Activated T-cell treated with anti-CD3 and anti-CD28 coated beads, Interleukin-2, amount 50 U/mL, for 4 hours (primary cell): ENCODE measurements at places on chromosomes 4 and X. TPM values are rescaled to one million over a fixed set of nuclear protein-coding genes. Genes with fewer than 3 reads are reported as not detected.

Gene GLOD5
- not detected for total RNA-seq

Gene MAGEA1
- not detected for total RNA-seq

Gene ACOT9
- 24.6 TPM for total RNA-seq

Gene GPR173
- total RNA-seq = 0.05 TPM

Gene DMD
- total RNA-seq = 0.40 TPM

Gene CT55
- not detected for total RNA-seq

Gene GAB1
- 0.95 TPM for total RNA-seq

Gene ADAMTS3
- total RNA-seq = 0.11 TPM

Gene RHOXF2
- total RNA-seq = 0.11 TPM

Gene TRPC5OS
- total RNA-seq = not detected

Gene IL15
- total RNA-seq = 0.47 TPM

Gene IL2
- 1,317 TPM for total RNA-seq

Gene ZCCHC18
- 0.55 TPM for total RNA-seq

Gene ARX
- not detected for total RNA-seq

Gene GLRA3
- total RNA-seq = not detected

Gene FAM133A
- not detected for total RNA-seq

Gene LRPAP1
- 118 TPM for total RNA-seq

Gene TAF7L
- total RNA-seq = 0.22 TPM

Gene STPG2
- total RNA-seq = not detected

Gene BRS3
- total RNA-seq = not detected

Gene FAM47A
- total RNA-seq = not detected

Gene RAB40AL
- not detected for total RNA-seq

Gene FGA
- total RNA-seq = 2.1 TPM

Gene RPA4
- total RNA-seq = 0.52 TPM

Gene MTNR1A
- not detected for total RNA-seq

Gene EGFL6
- 0.24 TPM for total RNA-seq

Gene TBC1D8B
- total RNA-seq = 0.61 TPM

Gene MAP9
- 7.6 TPM for total RNA-seq

Gene PABPC1L2B
- total RNA-seq = not detected

Gene STBD1
- 0.52 TPM for total RNA-seq

Gene GUCY1A1
- 0.30 TPM for total RNA-seq

Gene MAGEB2
- total RNA-seq = not detected

Gene MAGEA6
- not detected for total RNA-seq

Gene SLC7A11
- total RNA-seq = 0.63 TPM

Gene FGF5
- total RNA-seq = not detected

Gene SFRP2
- total RNA-seq = 0.24 TPM

Gene RPL34
- total RNA-seq = 1,800 TPM

Gene HERC6
- total RNA-seq = 3.8 TPM

Gene PRSS12
- total RNA-seq = not detected

Gene FRG2
- not detected for total RNA-seq

Gene FOXR2
- total RNA-seq = not detected

Gene NKX3-2
- total RNA-seq = not detected

Gene IRS4
- total RNA-seq = not detected

Gene P2RY4
- total RNA-seq = not detected

Gene MAGT1
- 36.4 TPM for total RNA-seq

Gene XAGE3
- total RNA-seq = not detected

Gene LRAT
- total RNA-seq = not detected

Gene PAK3
- 0.30 TPM for total RNA-seq

Gene AVPR2
- total RNA-seq = not detected

Gene GYG2
- not detected for total RNA-seq

Gene POU3F4
- total RNA-seq = not detected

Gene DGKK
- total RNA-seq = not detected
